ENCODE measurements at places on chromosomes 7 and 10. TPM values are rescaled to one million over a fixed set of nuclear protein-coding genes. Genes with fewer than 3 reads are reported as not detected.

The UCMA gene
- total RNA-seq, result not detected

The SH2D4B gene
- total RNA-seq, result not detected

The MSANTD7 gene
- total RNA-seq, result 11.5 TPM

The PTPRZ1 gene
- total RNA-seq, result 26.4 TPM

The ADAM22 gene
- total RNA-seq, result 3.6 TPM

The EPHA1 gene
- not detected for total RNA-seq
